ENCODE measurements at places on chromosomes 2 and 18. TPM values are rescaled to one million over a fixed set of nuclear protein-coding genes. Genes with fewer than 3 reads are reported as not detected.

The UCN gene
- 1.4 TPM for total RNA-seq

The TACR1 gene
- total RNA-seq: 0.11 TPM

The LINC00305 gene
- not detected for total RNA-seq

The MRO gene
- total RNA-seq: 0.43 TPM

The ABCA12 gene
- total RNA-seq: under 0.01 TPM

The IFIH1 gene
- 12.2 TPM for total RNA-seq

The BZW1 gene
- total RNA-seq: 910 TPM

The RAB17 gene
- total RNA-seq: 0.52 TPM

The GPR17 gene
- not detected for total RNA-seq

The TEKT4 gene
- not detected for total RNA-seq

The CYS1 gene
- 8.3 TPM for total RNA-seq

The NEURL3 gene
- total RNA-seq: not detected

The MYL12B gene
- 394 TPM for total RNA-seq

The RPL31 gene
- 992 TPM for total RNA-seq

The SPATA3 gene
- total RNA-seq: not detected

The CCDC74A gene
- total RNA-seq: 6.9 TPM

The TXNL1 gene
- 70.5 TPM for total RNA-seq

The GPR75 gene
- 4.5 TPM for total RNA-seq

The DHRS9 gene
- not detected for total RNA-seq

The KCMF1 gene
- 64.3 TPM for total RNA-seq

The COLEC11 gene
- not detected for total RNA-seq

The AGXT gene
- total RNA-seq: not detected

The MROH2A gene
- total RNA-seq: not detected

The LIMS2 gene
- 7.4 TPM for total RNA-seq

The ABCG8 gene
- total RNA-seq: not detected

The TCF23 gene
- total RNA-seq: under 0.01 TPM

The EVA1A gene
- 19.1 TPM for total RNA-seq

The ZNF892 gene
- total RNA-seq: 8.2 TPM

The STPG4 gene
- 0.52 TPM for total RNA-seq

The RFX8 gene
- 9.0 TPM for total RNA-seq

The GNLY gene
- total RNA-seq: not detected

The TMEM247 gene
- total RNA-seq: not detected

The ZNF519 gene
- 8.5 TPM for total RNA-seq

The FAM237A gene
- total RNA-seq: not detected

The COBLL1 gene
- total RNA-seq: 33.2 TPM

The CSRNP3 gene
- 0.13 TPM for total RNA-seq

The TDRD15 gene
- under 0.01 TPM for total RNA-seq

The ALPI gene
- not detected for total RNA-seq

The CRYBA2 gene
- total RNA-seq: not detected

The EPHA4 gene
- 24.6 TPM for total RNA-seq

The DSEL gene
- 49.8 TPM for total RNA-seq

The C1QL2 gene
- total RNA-seq: not detected

The LGALSL gene
- total RNA-seq: 8.3 TPM

Measured in articular chondrocyte of knee joint (primary cell).